ENCODE measurements at places on chromosomes 3 and 15.

GRCh38 chr3:190558796-190559195, 44.9 kb downstream of the IL1RAP start:
- no peak for DNase-seq

GRCh38 chr3:185161761-185162160, 8.9 kb upstream of the C3orf70 start:
- no peak for DNase-seq

DNA sequence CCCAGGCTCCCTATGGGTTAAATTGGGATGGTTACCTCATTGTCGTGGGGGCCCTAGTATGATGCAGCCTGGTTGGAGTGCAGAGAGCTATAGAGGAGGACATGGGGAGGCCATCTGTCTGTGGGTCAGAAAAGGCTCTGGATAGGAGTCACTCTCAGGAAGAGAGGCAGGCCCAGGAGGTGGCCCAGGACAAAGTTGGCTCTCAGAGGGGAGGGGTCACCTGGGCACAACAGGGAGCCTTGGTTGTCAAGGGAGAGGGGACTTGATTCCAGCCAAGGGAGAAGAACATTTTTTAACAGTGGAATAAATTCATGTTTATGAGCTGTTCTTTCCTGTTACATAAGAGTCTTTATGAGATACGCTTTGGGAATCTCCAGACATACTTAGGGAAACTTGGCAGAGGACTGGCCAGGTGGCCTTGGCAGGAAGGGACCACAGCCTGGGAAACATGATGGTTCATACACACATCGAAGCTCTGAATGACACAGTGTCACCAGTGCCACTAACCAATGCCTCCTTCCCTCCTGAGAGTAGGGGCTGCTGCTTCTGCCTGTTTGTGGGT, 27.5 kb upstream of the LCTL start:
- DNase-seq = no peak

DNA sequence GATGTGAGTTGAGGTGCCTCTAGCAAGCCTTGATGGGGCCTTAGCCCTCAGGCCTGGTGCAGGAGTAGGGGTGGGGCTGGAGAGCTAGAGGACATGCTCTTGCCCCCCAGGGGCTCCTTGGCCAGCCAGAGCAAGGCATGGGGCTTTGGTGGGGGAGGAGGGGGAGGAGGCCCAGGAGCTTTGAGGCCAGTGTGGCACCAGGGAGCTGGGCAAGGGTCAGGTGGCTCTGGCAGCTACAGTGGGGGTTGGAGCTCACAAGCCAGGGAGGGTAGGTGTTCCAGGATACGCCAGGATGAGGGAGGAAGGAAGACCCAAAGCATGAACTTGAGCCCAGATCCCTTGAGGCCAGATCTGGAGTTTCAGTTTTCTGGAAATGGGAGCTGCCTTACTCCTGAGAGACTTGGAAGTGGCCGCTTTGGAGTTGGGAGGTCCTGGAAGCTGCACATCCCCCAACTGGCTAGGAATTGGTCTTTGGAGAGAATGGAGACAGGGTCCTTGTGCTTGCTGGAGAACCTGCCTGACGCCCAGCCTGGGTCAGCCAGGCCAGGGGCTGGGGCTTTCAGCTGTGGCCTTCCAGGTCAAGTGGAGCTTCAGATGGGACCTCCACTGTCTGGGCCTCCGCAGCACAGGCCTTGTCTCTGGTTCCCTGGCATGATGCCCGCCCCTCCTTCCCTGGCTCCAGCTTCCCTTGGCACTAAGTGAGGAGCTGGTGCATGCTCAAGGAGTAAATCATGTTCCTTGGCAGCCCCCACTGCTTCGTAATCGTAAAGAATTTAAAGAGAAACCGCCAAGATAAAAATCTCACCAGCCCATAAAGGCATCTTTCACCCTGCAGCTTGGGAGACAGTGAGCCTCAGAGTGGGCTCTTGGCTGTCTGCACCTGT, 8.7 kb downstream of the SEMA3F start:
- no peak for DNase-seq

- DNase-seq = no peak
These were observed 5.2 kb downstream of the GLCE start for GRCh38 chr15:69165637-69166025.

DNA sequence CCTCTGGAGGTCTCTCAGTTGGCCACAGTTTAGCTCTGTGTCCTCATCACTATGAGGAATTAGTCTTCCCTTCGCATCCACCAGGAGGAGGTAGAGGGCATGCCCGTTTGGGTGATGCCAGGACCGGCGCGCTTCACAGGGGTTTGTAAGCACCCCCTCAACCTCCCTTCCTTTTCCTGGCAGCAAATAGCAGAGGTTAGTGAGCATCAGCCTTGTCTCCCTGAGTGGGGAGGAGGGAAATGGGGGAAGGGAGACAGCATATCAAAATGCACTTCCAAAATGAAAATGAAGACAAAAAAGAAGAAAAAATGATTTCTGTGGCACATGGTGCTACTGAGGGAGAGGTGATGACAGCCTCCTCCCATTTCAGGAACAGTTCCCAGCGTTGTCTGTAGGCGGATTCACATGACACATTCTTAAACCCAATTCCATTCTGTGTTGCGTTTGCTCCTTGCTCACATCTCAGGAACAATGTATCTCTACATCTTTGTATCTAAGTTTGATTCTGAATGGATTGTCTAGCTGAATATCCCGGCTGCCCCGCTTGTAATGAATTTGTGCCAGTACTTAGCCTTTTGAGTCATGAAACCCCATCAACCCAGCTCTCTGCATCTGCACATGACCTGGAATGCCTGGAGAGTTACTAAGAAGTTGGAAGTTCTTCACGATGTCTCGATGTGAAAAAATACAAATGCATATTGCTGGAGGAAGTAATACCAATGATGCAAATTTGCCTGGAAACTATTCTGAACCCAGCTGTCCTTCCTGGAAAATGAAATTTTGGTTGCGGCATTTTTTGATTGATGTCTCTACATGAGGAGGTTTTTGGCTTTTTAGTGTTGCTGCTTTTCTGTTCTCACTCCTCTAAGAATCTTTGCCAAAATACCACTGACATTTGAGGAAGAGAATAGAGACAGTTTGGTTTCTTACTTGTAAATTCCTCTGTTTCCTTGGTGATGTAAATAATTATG, 45.2 kb downstream of the TYRO3 start:
- DNase-seq = no peak

DNA sequence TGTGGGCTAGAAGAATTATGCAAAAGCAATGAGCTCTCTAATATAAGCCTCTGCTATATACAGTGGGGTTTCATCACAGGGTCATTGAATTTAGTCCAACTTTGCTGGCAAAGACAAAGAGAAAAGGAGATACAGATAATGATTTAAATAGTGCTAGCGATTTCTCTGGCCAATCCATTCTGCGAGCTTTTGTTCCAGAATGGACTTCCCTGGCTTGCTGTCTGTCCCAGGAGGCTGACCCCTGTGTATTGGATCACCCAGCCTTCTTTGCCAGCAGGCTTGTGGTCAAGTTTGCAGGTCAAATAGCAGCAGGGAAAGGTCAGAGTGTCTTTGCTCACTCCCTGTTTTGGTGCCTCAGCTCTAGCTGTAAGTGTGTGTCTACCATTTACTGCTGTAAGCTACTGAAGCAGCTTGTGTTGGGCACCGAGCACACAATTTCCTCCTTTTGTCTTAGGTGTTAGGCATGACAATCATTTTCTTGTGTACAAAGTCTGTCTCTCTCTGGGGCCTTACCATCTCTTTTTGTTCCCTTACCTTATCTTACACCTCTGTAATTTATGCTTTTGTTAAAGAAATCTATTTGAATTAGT, 55.7 kb downstream of the UNC13C start:
- no peak for DNase-seq

- DNase-seq = no peak
These were observed 45.4 kb downstream of the PDIA5 start for GRCh38 chr3:123112232-123112631.

DNA sequence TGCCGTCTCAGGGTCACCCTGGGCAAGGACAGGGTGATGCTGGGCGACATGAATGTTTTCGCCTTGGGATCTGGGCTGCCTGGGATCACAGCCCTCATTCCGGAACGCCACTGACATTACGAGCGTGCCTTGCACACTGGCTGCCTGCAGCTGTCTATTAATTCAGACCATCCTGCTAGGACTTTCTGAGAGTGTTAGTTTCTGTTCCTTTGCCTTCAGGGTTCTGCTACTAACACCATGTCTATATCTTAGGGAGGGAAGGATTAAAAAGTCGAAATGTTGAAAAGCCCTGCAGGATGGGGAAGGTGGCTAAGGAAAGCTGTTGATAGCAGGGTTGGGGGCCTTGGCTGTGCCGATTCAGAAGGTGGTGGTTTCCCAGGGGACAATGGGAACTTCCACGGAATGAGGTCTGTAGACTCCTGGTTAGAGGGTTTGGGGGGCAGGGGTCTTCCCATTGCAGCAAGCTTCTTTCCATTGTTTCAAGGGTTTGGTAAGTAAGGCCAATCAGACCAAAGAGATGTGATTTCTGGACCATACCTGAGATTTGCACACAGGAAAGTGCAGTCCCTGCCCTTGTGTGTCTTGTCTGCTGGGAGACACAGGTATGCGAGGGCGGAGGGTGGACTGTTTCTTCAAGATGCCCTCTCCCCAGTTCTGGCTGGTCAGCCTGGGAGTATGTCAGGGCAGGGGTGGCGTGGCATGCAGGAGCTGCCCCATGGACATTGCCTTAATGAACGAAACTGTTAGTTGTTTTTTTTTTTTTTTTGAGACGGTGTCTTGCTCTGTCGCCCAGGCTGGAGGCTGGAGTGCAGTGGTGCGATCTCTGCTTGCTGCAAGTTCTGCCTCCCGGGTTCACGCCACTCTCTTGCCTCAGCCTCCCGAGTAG, 50.9 kb downstream of the RGMA start:
- no peak for DNase-seq

DNA sequence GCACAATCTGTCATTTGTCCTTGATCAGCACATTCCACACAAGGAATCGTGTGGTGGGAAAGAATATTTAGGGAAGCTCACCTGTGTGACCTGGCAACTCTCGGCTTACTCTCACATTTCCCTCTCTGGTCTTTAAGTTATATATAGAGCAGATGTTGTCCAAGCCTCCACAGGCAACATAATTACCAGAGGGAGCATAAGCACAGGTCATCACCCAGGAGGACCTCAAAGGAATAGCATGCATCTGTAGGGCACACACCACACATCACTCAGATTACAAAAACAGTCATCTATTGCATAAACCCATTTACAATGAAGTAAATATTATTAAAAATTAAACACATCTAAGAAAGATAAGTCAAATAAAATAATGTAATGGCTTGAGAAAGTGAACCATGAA, 36.5 kb downstream of the GNB4 start:
- DNase-seq = no peak

GRCh38 chr3:107753494-107753893, 230.7 kb downstream of the BBX start:
- DNase-seq = no peak

DNA sequence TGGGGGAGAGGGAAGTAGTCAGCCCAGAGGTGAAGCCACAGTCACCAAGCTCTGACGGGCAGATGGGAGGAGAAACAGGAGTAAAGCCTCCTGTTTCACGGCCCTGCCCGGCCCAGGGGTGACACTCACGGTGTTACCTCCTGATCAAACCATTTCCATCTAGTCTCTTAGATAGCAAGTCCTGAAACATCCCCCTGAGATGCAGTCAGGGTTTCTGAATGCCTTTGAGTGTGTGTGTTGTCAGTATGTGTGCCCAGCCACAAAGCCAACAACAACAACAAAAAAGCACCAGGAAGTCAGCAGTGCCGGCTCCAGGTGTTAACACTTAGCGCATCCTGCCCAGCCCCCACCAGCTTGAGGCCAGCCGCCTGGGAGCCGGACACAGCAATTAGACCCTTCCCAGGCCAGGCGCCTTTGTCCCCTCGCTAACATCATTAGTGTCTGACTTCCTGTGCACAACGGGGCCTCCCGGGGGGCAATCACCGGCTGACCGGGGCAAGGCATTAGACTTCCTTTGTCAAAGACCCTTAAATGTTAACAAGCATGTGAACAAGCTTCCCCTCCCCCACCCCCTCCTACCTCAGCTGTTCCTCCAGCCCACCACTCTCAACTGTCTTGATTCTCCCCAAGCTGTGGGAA, 34.5 kb downstream of the IL17RD start:
- DNase-seq = no peak

DNA sequence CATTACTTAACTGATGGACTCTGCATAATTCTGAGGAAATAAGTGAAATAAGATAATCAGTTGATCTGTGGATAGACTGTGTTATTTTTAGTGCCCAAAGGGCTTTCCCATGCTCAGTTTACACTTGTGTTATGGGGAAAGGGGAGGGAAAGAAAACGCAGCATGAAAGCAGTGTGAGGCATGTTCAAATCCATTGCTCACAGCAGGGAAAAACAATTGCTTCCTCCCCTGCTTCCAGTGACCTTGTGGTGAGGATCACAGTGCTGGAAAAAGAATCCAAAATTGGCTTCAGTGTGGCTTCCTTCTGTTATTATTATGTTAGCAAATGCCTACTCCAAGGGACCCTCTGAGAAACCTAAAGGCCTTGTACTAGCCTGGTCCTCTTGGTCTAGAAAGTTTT, 285.1 kb upstream of the CDIN1 start:
- DNase-seq = no peak

DNA sequence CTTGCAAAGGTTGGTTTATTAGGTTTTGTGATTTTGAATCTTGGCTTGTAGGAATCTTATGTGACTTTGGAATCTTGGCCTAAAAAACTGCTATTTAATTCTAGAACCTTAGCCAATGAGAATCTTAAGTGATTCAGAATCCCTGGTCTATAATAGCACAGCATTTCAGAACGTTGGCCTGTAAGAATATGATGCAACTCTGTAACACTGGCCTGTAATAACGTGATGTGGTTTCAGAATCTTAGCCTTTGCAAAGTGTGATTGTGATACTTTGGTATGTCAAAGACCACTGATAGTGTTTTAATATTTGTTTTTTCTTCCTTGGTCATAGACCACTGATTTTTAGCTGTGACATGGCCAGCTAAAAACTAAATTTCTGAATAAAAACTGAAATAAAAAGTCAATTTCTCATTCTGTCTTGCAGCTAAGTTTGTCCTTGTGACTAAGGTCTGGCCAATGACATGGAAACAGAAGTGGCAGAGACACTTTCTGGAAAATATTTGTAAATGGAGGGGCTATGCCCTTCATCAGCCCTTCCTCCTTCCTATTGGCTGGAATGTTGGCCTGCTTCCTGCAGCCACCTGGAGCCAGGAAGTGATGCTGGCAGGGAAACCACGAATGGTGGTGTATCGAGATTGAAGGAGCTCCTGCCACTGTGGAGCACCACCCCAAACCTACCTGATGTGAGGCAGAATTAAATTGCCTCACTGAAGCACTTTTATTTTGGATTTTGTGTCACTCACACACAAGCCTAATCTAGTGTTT, 42.3 kb upstream of the CORO2B start:
- no peak for DNase-seq

DNA sequence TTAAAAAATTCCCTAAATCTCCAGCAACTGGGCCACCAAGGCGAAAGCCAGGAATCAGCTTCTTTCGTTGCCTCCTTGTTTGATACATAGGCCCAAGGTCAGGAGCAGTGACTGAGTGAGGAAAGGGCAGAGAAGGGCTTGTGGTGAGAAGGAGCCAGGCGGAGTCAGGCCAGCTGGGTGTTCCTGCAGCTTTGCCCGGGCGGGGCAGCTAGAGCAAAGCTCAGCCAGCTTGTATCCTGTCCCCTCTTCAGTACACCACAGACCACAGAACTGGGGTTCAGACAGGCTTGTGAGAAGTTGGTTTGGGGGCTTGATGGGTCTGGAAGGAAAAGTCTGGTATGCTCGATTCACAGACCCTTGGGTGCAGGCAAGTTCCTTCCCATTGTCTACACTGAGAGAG, 52.6 kb downstream of the CCK start:
- DNase-seq = no peak
